ENCODE measurements at places on chromosomes 6 and 20. TPM values are rescaled to one million over a fixed set of nuclear protein-coding genes. Genes with fewer than 3 reads are reported as not detected.

Gene ATP9A
- polyA plus RNA-seq = 62.7 TPM

Gene OR2H2
- polyA plus RNA-seq = not detected

Gene HLA-DQA1
- polyA plus RNA-seq = 3.9 TPM

Gene GZF1
- 15.5 TPM for polyA plus RNA-seq

Gene PPIL4
- polyA plus RNA-seq = 52.1 TPM

Gene TXNDC5
- polyA plus RNA-seq = 88.5 TPM

Gene LY6G6F
- polyA plus RNA-seq = 0.44 TPM

Gene TRIM15
- 0.16 TPM for polyA plus RNA-seq

Gene RIPOR3
- polyA plus RNA-seq = 10.0 TPM

Gene ARMC12
- 0.56 TPM for polyA plus RNA-seq

Gene EYS
- 0.81 TPM for polyA plus RNA-seq

Gene TRMT6
- 16.2 TPM for polyA plus RNA-seq

GRCh38 chr6:37481711-37482605 lies 17.7 kb downstream of the CCDC167 start:
- DNase-seq = peak; percentile 63

GRCh38 chr6:26155061-26155930 lies 68.1 kb downstream of the HFE start:
- DNase-seq = peak; percentile 48

DNA sequence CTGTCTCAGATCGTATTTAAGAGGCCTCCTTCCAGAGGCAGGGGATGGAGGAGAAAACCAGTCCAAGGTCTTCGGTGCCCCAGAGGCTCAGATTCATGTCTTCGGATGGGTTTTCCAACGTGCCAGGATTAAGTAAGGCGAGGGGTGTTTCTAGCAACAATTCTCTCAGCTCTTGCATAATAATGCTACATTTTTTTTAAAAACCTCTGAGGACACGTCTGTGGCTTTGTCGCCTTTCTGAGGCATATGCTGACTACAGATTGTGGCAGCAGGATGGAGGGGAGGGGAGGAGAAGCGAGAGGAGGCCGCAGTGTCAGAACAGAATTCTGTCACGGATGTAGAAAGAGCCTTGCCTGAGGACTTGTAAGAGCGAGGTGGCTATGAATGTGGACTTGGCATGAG lies 17.7 kb upstream of the CCDC167 start:
- DNase-seq = no peak

- no peak for DNase-seq
Observed at GRCh38 chr20:52422574-52423336, 231.2 kb upstream of the ZFP64 start.

GRCh38 chr6:148441454-148441911 lies 98.8 kb downstream of the SASH1 start:
- no peak for DNase-seq

DNA sequence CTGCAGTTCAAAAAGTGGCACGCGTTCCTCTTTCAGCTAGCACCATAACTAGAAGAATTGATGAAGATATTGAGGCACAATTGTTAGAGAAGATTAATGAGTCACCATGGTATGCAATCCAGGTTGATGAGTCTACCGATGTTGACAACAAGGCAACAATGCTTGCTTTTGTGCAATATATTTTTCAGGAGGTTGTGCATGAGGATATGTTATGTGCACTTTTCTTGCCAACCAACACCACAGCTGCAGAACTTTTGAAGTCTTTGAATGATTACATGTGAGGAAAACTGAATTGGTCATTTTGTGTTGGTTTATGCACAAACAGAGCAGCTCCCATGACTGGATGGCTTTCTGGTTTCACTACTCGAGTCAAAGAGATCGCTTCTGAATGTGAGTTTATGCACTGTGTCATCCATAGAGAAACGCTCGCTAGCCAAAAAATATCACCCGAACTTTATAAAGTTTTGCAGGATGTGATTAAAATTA lies 129.3 kb upstream of the SLC24A3 start:
- no peak for DNase-seq

DNA sequence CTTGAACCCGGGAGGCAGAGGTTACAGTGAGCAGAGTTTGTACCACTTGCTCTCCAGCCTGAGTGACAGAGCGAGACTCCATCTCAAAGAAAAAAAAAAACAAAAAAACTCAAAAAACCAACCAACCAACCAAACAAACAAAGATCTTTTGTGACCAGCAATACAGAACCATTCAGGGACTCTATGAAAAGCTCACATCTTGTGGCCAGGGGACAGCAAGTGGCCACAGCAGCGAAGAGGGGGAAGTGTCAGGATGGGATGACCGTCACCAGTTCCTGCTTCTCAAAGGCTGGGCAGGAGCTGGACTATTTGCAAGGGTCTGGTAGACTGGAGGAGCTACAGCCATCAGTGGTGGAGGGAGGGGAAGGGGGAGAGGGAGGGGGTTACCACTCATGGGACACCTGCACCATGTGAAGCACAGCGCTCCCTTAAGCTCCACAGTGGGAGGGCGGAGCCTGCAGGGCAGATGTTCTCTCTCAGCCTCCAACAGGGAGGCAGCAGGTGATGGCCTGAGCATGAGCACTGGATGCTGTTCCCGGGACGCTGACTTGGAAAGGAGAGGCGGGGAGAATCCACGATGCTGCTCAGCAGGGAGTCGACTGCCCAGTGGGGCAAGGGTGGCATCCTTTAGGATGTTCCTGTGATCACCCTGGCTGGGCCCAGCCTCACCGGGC lies 19.7 kb upstream of the ULBP3 start:
- DNase-seq = no peak

DNA sequence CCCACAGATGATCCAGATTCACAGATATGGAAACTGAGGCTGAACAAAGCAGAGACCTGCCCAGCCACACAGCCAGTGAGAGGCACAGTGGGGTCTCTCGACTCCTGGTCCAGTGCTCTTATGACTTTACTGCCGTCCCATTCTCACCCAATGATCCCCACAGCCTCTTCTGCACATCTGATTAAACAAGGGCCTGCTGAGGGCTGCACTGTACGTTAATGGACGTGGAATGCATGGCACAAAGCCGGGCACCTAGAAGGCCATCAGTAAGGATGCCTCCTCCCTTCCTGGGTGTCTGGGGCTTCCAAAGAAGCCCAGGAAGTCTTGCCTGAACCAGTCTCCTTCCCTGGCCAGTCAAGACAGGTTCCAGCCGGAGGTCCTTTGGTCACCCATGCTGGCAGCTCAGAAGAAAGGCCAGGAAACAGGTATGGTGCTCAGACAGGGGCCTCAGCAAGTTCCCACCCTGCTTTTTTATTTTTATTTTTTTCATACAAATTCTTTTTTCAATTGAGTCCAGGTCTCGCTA lies 3.8 kb downstream of the TFEB start:
- DNase-seq = no peak

GRCh38 chr6:110043366-110043994 lies 65.4 kb downstream of the GPR6 start:
- DNase-seq = no peak

DNA sequence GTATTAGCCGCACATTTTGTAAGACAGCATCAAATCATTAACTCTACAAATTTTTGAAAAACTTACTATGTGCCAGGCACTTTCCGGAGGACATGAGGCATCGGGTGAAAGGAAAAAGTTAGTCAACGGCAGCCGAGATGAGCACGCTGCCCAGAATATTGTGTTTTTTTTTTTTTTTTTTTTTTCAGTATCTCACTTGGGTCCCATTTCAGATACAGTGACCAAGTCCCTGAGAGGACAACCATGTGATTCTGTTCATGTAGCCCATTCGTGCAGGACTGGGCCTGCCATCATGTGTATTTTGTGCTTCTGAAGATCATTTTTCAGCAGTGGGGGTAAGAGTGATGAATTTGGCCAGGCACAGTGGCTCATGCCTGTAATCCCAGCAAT lies 1.3 kb downstream of the SLA2 start:
- DNase-seq = no peak

- DNase-seq = no peak
Observed at GRCh38 chr6:127303917-127304316, 37.3 kb downstream of the RNF146 start.

DNA sequence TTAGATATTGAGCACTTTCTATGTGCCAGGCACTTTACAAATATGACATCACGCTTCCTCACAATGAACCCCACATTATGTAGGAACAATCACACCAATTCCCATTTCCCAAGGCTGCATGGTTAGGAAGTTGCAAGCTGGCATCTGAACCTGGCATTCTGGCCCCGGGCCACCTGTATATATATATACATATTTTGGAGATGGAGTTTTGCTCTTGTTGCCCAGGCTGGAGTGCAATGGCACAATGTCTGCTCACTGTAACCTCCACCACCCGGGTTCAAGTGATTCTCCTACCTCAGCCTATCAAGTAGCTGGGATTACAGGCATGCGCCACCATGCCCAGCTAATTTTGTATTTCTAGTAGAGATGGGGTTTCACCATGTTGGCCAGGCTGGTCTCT lies 30.4 kb downstream of the SRC start:
- DNase-seq = no peak

DNA sequence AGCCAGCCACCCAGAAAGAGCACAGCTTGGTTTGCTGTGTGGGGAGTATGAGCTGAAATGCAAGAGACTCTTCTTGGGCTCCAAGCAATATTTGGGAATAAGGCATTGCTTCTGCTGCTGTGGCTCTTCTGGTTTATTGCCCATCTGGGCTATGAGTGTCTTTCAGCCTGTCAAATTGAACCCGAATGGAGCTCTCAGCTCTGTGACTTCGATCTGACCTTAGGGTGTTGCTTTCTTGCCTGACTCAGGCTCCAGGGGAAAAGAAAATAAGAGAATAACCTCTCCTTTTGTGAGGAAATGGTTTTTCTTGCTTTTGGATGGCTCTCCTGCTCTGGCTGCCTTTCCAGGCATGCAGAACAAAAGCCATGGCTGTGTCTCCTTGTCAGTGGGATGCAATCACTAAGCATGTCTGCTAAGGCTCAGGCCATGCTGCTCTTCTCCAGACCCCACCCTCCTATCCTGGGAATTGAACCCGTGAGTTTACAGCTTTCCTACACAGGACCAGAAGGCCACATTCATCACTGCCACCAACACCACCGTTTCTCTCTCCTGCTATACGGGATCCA lies 169.4 kb upstream of the JAG1 start:
- no peak for DNase-seq

GRCh38 chr6:118316796-118317384 lies 231.2 kb upstream of the PLN start:
- no peak for DNase-seq

- DNase-seq = no peak
Observed at GRCh38 chr6:128161263-128161662, 260.4 kb upstream of the THEMIS start.

GRCh38 chr6:97572943-97573342 lies 289.9 kb upstream of the MMS22L start:
- DNase-seq = no peak

- no peak for DNase-seq
Observed at GRCh38 chr6:22530506-22530905, 38.9 kb upstream of the HDGFL1 start.

DNA sequence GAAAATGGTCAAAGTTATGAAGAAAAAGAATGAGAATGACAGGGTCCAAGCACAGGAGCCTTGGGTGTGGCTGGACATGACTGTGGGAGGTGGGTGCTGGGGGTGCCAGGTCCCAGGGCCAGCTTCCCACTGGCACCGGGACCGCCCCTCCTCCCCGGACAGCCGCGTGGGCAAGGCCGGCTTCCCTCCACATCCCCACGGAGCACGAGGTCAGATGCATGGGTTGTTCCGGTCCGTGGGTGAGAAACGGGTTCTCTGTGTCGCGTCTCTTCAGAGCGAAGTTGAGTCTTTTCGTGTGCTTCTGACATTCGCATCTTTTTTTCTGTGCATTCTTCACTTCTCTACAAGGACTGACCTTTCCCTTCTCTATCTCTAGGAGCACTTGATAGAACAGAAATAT lies 30.1 kb downstream of the KIF25 start:
- no peak for DNase-seq

- no peak for DNase-seq
Observed at GRCh38 chr20:8310618-8311017, 178.6 kb downstream of the PLCB1 start.

DNA sequence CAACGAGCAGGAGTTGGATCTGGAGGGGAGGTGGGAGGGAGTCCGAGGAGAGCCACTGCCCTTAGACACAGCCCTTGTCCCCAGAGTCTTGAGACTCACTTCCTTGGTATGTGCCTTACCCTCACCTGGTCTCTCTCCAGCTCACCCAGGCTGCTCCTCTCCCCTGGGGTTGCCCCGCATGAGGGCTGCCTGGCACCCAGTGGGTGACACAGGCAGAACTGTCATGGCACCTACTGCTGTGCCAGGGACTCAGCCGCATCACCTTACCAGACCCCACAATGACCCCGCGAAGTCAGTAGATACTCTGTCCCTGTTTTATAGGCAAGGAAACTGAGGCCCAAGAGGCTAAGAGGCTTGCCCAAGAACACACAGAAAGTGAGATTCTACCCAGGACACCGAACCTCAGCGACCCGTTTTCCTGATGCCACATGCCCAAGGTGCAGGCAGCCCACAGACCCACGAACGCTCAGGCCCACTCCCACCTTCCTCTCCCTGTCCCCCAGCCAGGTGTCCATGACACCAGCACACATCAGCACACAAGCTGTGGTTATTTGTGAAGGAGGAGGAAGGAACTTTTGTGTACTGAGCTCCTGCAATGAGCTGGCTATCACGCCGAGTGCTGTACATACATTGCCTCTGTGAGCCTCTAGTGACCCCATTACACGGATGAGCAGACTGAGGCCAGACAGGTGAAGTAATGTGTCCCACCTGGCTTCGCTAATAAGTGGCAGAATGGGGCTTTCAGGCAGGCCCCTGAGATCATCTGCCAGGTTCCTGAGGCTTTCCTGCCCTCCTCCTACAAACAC lies 168.1 kb downstream of the GRM4 start:
- no peak for DNase-seq

GRCh38 chr20:23022849-23023248 lies 12.3 kb upstream of the SSTR4 start:
- DNase-seq = no peak

DNA sequence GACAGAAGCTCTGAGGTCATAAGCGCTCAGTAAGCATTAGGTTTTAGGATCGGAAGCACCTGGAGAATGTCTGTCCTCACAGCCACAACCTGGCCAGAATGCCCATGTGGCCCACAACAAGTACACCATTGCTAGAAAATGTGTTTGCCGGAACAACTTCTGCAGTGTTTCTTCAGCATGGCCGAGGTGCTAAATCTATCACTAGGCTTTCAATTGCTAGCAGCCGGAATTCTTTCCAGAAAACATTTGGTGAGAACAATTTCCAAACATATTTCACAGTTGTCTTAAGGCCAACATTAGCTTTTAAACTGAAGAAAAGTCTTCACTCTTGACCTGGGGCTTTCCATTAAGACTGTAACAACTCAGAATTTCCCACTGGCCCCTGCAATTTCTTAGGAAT lies 18.2 kb upstream of the ADTRP start:
- DNase-seq = no peak

- no peak for DNase-seq
Observed at GRCh38 chr6:169321546-169321945, 67.9 kb upstream of the THBS2 start.

DNA sequence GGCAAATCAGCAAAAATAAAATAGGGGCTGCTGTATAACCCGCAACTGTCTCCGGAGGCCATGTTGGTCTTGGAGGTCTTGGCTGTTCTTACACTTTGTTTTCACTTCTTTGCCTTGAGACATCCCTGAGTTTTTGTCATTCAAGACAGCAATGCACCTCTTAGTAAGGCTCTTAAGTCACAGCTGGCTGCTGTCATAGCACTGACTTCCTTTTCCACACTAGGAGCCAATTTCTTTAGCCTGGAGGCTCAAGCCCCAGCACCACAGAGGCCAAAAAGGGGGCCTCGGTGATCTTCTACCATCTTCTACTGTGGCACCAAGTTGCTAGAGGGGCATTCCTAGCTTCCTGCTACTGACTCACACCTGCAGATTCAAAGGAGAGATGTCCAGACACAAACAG lies 536.3 kb downstream of the CDH26 start:
- DNase-seq = no peak

- DNase-seq = no peak
Observed at GRCh38 chr20:41927189-41927588, 309.0 kb upstream of the CHD6 start.
